IMR-90 (cell line): ENCODE measurements at places on chromosomes 16 and 17. TPM values are rescaled to one million over a fixed set of nuclear protein-coding genes. Genes with fewer than 3 reads are reported as not detected.

Gene NOG
- total RNA-seq = 11.7 and 13.1 TPM in 2 replicates

Gene XAF1
- 1.7 and 3.9 TPM in 2 replicates for total RNA-seq

Gene TEDC2
- 3.6 TPM in 2 replicates for total RNA-seq

Gene RAB11FIP4
- total RNA-seq = 1.1 and 1.4 TPM in 2 replicates

Gene ENPP7
- not detected in 2 replicates for total RNA-seq

Gene SPECC1
- 26.2 and 35.3 TPM in 2 replicates for total RNA-seq

Gene CFAP97D1
- total RNA-seq = under 0.01 TPM in 1 of 2 replicates, not detected in the other

GRCh38 chr16:85390511-85391174 lies 222.5 kb upstream of the GSE1 start:
- peak; percentile 95 for DNase-seq

DNA sequence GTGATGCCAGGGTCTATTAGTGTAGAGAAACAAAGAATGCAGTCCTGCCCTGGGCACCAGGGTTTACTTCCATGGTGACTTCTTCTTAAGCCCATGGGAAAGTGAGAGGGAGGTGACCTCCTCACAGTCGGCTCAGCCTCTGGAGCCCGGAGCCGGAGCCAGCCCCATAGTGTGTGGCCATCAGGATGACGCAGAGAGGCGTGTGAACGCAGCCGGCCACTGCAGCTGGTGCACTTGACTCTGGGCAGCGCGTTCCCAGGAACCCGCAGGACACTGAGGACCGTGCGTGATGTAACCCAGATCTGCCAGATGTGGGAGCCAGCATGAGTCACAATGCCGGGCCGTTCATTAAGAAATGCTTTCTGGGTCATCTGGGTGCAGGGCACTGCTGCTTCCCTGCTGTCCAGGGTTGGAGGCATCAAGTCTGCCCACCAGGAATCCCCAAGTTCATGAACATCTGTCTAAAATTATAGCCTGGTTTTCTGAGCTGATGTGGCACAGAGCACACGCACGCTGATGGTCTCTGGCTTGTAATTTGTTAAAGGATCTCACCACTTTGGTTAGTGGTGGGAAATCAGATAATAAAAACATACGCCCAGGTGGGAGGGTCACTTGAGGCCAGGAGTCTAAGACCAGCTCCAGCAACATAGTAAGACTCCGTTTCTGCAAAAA lies 114.1 kb downstream of the PITPNC1 start:
- DNase-seq = peak; percentile 98

- peak; percentile 96 for DNase-seq
These were observed at the start of gene SOX9 for GRCh38 chr17:72120642-72121163. SOX9 (plus strand) TSS chr17:72121020; CDS start chr17:72121392, 372 bp downstream.

- no peak for DNase-seq
These were observed 455 bp downstream of the ATP1B2 start for GRCh38 chr17:7651097-7651664.

GRCh38 chr16:77308163-77308561 lies 109.0 kb downstream of the SYCE1L start:
- DNase-seq = peak; percentile 50

- DNase-seq = no peak
These were observed 19.1 kb upstream of the GSG1L start for GRCh38 chr16:28082624-28083023.

DNA sequence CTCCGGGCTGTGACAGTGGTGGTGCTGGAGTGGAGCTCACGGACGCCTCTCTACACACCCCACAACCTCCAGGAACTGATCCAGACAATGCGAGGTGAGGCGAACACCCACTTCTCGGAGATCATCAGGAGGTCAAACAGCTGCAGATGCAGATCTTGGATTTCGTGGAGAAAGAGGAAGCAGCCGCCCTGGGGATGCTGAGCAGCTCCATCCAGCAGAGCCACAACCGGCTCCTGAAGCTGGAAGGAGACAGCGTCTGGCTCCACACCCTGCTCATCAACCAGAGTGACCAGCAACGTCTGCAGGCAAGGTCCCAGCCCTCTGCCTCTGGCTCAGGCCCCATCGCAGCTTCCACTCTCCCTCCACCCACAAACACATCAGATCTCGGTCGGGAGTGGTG lies 13.2 kb upstream of the SLC16A5 start:
- DNase-seq = no peak

DNA sequence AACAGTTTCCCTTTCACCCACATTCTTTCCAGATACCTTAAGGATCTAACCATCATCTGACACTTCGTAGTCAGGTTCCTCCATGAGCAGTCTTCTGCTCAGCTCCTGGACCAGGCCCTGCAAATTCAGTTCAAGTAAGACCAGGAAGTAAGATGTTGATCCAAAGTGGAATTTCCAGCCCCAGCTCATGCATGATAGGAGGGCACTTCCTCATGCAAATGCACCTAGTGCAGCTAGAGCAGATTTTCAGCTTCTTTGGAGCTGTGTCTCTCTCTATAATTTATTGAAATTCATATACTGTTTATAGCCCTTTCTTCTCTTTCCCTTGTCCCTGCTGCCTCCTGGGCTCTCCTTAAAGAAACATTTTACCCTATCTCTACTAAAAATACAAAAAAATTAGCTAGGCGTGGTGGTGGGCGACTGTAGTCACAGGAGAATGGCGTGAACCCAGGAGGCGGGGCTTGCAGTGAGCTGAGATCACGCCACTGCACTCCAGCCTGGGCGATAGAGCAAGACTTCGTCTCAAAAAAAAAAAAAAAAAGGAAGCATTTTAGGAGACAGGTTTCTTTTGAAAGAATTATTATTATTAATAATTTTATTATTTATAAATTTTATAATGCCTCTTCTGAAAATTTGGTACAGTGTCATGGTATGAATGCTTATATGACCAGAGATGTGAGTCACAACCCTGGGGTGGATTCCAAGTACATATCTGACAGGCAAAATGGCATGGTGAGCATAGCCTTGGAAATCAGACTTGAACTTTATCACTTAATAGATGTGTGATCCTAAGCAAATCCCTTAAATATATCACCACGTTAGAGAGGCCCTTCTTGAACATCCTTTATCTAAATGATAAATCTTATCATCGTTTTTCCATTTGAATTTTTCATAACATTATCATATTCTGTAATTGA lies 94.3 kb downstream of the SSH2 start:
- DNase-seq = peak; percentile 73
